CD8-positive, alpha-beta memory T cell (primary cell): ENCODE measurements at places on chromosomes 4 and X.

DNA sequence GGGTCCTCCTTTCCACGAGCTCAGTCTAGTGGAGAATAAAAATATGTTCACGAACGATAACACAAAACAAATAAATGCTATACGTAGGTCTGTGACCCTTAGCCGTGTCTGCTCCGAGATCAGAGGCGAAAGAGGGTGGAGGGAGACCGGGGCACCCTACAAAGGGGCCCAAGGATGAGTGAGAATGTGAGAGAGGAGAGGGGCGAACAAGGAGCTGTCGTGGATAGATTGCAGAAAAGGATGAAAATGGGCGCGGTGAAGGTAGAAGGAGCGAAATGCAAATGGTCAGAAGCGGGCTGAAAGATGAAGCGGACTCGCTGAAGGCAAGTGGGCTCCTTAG is 6.2 kb upstream of the ZBTB33 start:
- no peak for DNase-seq

DNA sequence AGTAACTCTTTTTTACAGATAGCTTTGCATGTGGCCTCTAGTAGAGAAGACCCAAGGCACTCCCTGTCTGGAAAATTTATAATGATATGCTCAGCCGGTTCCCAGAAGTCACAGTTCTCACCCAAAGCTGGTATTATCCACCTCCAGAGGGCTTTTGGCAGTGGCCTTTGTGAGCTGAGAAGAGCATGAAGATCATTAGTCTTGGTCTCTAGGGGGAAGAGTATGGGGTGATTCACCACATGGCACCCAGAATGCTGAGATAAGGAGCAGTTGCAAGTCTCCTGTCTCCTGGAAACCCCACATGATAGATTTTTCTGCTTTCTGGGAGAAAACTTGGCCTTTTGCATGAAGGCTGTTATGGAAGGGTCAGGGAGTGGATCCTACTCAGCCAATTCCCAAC is 75.4 kb upstream of the PRPS1 start:
- no peak for DNase-seq

- no peak for DNase-seq
Measured at GRCh38 chr4:121769341-121769740, 4.4 kb upstream of the SMIM43 start.

- DNase-seq, result no peak
Measured at GRCh38 chrX:28126886-28127285, 145.6 kb upstream of the DCAF8L1 start.

DNA sequence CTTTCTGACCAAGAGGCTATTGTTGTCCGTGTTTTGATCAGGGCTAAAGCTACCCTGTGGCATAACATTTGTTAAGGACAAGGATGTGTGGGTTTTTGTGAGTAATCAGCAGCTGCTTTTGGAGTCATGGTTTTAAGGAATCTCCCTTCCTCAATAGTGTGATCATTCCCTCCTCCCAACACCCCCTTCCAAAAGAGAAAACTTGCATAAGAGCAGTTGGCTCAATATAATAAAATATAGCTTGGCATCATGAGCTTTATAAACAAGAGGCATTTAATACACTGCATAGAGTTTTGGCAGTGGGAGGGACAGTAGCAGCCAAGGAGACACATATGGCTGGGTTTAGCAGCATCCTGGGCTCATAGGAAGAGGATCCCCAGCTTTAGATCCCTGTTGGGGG is 84.7 kb downstream of the NHS start:
- no peak for DNase-seq
